ENCODE measurements at places on chromosomes 5 and 9.

DNA sequence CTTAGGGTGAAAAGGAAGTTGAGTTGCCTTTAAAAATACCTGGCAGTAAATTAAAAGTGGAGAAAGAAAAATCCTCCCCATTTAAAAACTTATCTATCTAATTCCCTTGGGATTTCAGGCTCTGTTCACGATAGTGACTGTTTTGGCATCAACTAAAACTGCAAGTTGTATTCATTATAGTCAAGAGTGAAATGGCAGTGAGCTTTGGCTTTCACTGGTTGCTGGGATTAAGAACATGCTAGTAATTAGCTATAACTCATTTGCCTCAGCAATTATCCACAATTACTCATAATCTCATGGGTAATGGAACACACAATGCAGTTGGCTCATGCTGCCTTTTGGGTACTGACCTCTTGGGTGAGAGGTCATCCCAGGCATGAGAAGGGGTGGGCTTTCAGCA is 250.1 kb downstream of the GAS1 start:
- H3K4me1 ChIP-seq = no peaks in the 10 kb centered on the region
- no peaks in the 10 kb centered on the region for H3K36me3 ChIP-seq
- no peak overlapping the region for H3K4me3 ChIP-seq
- H3K27me3 ChIP-seq = no peaks in the 10 kb centered on the region
- no peak for DNase-seq

DNA sequence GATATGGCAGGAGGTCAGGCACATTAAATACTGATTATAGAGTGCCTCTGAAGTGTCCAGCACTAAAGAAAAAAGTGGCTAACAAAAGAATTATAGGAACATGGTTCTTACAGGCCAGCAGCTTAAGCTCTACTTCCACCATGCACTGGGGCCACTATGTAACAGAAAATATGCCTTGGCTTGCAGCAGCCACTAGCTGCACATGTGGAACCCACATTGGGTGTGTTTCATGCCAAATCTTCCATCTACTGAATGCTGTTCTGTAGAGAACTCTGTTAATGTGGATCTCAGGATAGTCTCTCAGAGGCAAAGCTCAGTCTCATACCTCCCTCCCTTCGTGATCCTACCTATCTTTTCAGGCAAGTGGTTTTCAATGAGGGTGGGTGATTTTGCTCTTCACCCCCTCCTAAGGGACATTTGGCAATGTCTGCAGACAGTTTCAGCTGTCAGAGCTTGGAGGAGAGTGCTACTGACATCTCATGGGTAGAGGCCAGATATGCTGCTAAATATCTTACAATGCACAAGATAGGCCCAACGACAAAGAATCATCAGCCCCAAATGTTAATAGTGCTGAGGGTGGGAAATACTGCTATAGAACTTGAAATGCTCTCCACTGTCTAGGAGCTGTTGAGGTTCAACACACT is 218.9 kb downstream of the TARS1 start:
- peaks cover 5% of the 10 kb centered on the region for H3K27me3 ChIP-seq
- no peaks in the 10 kb centered on the region for H3K4me1 ChIP-seq
- DNase-seq = no peak

DNA sequence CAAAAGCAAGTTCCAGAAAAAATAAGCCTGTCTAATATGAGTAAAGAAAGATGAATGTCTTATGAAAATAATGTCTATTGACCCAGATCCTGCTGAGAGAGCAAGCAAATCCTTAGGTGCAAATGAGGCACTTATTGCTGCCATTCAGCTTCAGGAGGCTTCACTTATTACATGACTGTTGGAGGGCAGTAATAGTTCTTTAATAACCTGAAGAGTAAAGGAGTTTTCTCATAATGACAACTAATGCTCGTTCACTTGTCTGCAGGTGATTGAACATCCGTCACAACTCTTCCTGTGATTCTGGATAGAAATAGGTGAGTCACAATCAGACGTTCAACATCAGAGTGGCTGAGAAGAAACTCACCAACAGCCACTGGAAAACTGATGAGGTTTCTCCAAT is 58.3 kb downstream of the SPOCK1 start:
- no peak for DNase-seq
- H3K4me1 ChIP-seq = no peaks in the 10 kb centered on the region

DNA sequence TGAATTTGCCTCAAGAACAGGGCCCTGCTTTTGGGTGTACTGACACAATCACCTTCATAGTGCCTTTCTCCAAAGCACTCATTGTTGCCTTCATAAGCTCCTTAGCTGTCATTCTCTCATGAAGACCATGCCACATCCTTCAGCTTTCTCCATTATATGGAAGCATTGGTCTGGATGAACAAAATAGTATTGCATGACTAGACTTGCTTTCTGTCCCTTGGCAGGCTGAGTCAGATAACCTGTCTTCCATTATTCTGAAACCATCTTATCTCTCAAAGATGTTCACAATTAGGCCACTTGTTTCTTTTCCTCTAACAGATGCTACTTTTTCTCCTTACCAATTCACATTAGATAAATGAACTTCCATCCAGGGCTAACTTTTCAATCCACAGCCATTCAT is 297.9 kb downstream of the IRX1 start:
- H3K4me1 ChIP-seq = no peaks in the 10 kb centered on the region
- no peak overlapping the region for H3K27ac ChIP-seq
- H3K4me3 ChIP-seq = no peak overlapping the region

GRCh38 chr5:171575386-171575785 is 155.9 kb downstream of the FGF18 start:
- DNase-seq = no peak
- no peak overlapping the region for H3K27ac ChIP-seq
- H3K4me1 ChIP-seq = no peaks in the 10 kb centered on the region
- no peak overlapping the region for H3K4me3 ChIP-seq
- H3K27me3 ChIP-seq = peaks cover under 1% of the 10 kb centered on the region

DNA sequence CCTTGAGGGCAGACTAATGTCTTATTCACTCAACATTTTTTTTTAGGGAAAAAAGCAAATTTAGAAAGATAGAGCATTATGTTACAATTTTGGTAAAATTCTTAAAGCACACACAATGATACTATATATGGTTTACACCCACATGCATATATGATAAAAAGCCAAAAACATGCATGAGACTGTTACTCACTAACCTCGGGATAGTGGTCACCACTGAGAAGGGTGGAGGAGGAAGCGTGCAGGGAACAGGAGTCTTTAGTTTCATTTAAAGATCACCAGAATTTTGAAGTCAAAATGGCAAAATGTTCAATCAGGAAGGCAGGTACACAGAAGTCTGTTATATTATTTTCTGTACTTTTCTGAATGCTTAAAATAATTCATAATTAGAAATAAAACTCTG is 9.2 kb downstream of the ARL15 start:
- H3K4me3 ChIP-seq = no peak overlapping the region
- H3K4me1 ChIP-seq = peaks cover 36% of the 10 kb centered on the region
- H3K27ac ChIP-seq = no peak overlapping the region
- no peak for DNase-seq
- H3K36me3 ChIP-seq = no peaks in the 10 kb centered on the region

- H3K4me3 ChIP-seq = no peak overlapping the region
- peaks cover 93% of the 10 kb centered on the region for H3K4me1 ChIP-seq
- no peaks in the 10 kb centered on the region for H3K27me3 ChIP-seq
- DNase-seq = no peak
- H3K27ac ChIP-seq = peak overlapping the region; percentile 99
These were observed 23.3 kb downstream of the CSF2 start for GRCh38 chr5:132096904-132097303.

DNA sequence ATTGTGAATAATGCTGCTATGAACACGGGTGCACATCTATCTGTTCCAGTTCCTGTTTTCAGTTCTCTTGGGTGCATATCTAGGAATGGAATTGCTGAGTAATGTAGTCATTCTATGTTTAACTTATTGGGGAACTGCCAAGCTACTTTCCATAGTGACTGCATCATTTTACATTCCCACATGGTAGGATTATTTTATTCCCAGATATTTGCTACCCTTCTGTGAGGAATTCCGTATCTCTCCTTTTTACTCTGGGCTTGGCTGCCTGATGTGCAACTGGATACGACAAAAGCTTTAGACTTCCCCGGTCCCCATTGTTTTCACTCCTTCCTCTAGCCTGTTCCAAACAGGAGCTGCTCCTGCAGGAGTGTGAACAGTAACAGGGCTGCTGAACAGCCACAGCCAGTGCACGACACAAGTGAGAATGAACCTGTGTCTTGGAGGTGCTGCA is 7.2 kb downstream of the TAS2R1 start:
- no peak overlapping the region for H3K4me3 ChIP-seq
- no peak for DNase-seq
- peaks cover 11% of the 10 kb centered on the region for H3K4me1 ChIP-seq
- H3K27me3 ChIP-seq = no peaks in the 10 kb centered on the region

DNA sequence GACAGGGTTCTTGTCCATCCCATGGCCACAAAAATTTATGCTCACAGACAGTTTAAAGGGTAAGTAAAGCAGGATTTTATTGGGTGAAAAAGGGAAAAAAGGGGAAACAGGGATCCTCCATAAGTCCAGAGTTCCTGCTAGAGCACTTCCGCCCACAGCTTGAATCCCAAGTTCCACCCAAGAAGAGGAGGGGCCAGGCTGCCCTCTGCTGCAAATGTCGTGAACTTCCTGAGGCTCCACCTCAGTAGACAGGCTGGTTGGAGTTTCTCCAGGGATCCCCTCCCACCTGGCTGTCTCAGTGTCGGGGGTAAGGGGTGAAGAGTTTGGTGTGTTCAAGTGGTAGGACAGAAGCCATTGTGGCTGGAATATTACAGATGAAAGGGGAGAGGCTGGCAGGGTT is 275.0 kb upstream of the SGCD start:
- H3K27ac ChIP-seq = no peak overlapping the region
- no peak overlapping the region for H3K4me3 ChIP-seq
- no peaks in the 10 kb centered on the region for H3K27me3 ChIP-seq
- no peak for DNase-seq
- no peaks in the 10 kb centered on the region for H3K36me3 ChIP-seq

DNA sequence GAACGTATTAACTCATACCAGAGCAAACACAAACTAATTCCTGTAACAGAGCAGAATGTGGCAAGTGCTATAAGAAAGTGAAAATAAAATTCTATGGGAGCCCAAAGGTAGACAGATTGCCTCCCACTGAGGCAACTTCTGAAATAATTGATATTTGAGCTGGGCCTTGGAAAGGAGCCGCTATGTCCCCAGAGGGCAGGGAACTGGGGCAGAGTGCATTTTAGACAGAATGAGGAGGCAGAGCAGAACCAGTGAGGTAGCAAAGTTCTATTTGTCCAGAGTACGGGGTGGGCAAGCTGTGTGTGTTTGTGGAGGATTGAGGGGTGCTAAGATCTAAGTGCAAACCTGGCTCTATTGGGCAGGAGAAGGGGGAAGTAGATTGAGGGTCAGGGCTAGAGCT is 19.8 kb downstream of the CDO1 start:
- H3K4me3 ChIP-seq = no peak overlapping the region
- no peaks in the 10 kb centered on the region for H3K36me3 ChIP-seq
- H3K4me1 ChIP-seq = no peaks in the 10 kb centered on the region
- DNase-seq = no peak
- peaks cover 16% of the 10 kb centered on the region for H3K27me3 ChIP-seq

- H3K4me1 ChIP-seq = no peaks in the 10 kb centered on the region
- no peak for DNase-seq
- no peak overlapping the region for H3K27ac ChIP-seq
- H3K4me3 ChIP-seq = no peak overlapping the region
- H3K27me3 ChIP-seq = peaks cover 7% of the 10 kb centered on the region
These were observed 110.6 kb downstream of the HTR4 start for GRCh38 chr5:148543727-148544126.

- DNase-seq = no peak
- no peaks in the 10 kb centered on the region for H3K27me3 ChIP-seq
- no peaks in the 10 kb centered on the region for H3K4me1 ChIP-seq
- H3K27ac ChIP-seq = no peak overlapping the region
These were observed 645.2 kb upstream of the RGMB start for GRCh38 chr5:98128271-98128670.

DNA sequence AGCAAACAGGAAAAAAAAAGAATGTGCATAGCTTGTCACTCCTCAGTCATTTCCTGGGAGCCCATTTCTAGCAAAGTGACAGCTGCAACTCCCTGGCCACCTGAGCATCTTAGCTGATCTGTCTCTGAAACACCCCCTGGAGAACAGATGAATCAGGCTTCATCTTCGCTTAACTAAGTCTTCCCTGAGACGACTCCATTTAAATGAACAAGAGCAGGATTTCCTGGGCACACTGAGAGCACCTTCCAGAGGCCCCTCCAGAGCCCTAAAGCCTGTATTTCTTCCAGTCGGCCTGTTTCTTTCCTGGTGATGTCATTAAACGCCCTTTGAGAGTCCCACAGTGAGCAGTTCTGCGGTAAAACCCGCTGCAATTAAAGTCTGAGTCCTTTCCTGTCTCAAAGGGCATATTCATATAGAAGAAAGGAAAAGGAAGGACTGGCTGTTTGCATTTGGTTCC is 13.9 kb downstream of the TGFBI start:
- H3K27ac ChIP-seq = no peak overlapping the region
- H3K4me3 ChIP-seq = no peak overlapping the region
- H3K27me3 ChIP-seq = peaks cover 4% of the 10 kb centered on the region
- peaks cover 8% of the 10 kb centered on the region for H3K4me1 ChIP-seq
- H3K36me3 ChIP-seq = peaks cover under 1% of the 10 kb centered on the region

DNA sequence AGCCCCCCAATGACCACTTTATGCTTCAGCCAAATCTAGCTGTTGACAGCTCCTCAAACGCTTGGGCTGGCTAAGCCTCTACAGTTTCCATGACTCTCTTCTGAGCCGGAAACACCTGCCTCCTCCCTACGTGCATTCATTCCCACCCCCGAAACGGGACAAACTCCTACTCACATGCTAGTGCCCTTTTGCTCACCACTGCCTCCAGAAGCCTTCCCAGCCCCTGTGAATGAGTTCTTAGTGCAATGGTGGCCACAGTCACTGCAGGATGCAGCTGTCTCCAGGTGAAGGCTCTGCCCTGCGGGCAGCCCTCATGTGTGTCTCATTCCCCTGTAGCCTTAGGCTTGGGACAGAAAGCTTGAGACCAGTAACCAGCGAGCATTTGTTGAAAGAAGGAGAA is 68.8 kb upstream of the DAB2IP start:
- peak overlapping the region; percentile 4 for H3K27ac ChIP-seq
- peaks cover 41% of the 10 kb centered on the region for H3K27me3 ChIP-seq
- H3K36me3 ChIP-seq = no peaks in the 10 kb centered on the region
- H3K4me3 ChIP-seq = no peak overlapping the region
- no peak for DNase-seq

- H3K4me3 ChIP-seq = no peak overlapping the region
- H3K4me1 ChIP-seq = peaks cover 8% of the 10 kb centered on the region
- no peaks in the 10 kb centered on the region for H3K27me3 ChIP-seq
- no peaks in the 10 kb centered on the region for H3K36me3 ChIP-seq
These were observed 266.1 kb upstream of the MAP3K1 start for GRCh38 chr5:56549096-56549886.

- H3K4me3 ChIP-seq = no peak overlapping the region
- no peak overlapping the region for H3K27ac ChIP-seq
- H3K27me3 ChIP-seq = peaks cover 80% of the 10 kb centered on the region
- H3K4me1 ChIP-seq = peaks cover 31% of the 10 kb centered on the region
- no peaks in the 10 kb centered on the region for H3K36me3 ChIP-seq
These were observed 5.4 kb upstream of the CEP72 start for GRCh38 chr5:606526-607399.

GRCh38 chr9:121141706-121142105 is 60.0 kb downstream of the RAB14 start:
- no peaks in the 10 kb centered on the region for H3K27me3 ChIP-seq
- H3K4me1 ChIP-seq = peaks cover 14% of the 10 kb centered on the region
